ENCODE measurements at places on chromosomes 7 and 10. TPM values are rescaled to one million over a fixed set of nuclear protein-coding genes. Genes with fewer than 3 reads are reported as not detected.

DNA sequence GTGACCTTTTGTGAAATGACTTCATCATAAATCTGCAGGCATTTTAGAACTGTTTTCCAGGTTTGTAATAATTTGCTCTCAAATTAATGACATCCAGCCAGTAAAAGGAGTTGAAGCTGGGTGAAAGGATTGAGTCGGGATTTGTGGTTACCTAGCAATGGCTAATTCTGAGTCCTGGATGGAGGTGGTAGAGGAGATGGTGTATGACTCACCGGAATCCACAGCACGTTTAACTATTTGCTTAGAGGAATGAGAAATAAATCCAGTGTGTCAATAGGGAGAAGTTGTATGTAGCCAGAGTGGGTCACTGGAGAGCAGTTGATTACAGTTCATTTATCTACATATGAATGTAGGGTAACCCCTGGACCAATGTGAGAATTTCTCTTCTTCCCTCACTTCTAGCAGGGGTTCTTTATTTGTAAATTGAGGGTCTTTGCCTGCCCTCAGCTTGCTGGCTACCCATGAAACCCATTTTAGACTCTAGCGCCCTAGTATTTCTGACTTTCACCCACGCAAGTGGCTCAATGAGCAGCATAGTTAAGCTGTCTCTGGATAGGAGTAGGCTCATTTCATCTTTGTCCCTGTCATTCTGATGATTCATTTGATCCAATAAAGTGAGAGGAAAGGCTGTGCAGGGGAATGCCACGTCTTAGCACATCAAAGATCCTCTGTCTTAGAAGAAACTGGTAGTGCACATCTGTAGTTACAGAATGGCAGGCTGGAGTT lies 547.8 kb downstream of the SORCS3 start:
- no peak for DNase-seq

- no peak for DNase-seq
Observed at GRCh38 chr7:2512713-2513112, 6.9 kb upstream of the LFNG start.

INPP5F gene
- total RNA-seq, result 50.6 TPM

SMKR1 gene
- 0.36 TPM for total RNA-seq

GRCh38 chr7:81725003-81725811 lies 44.6 kb downstream of the HGF start:
- DNase-seq, result no peak

DNA sequence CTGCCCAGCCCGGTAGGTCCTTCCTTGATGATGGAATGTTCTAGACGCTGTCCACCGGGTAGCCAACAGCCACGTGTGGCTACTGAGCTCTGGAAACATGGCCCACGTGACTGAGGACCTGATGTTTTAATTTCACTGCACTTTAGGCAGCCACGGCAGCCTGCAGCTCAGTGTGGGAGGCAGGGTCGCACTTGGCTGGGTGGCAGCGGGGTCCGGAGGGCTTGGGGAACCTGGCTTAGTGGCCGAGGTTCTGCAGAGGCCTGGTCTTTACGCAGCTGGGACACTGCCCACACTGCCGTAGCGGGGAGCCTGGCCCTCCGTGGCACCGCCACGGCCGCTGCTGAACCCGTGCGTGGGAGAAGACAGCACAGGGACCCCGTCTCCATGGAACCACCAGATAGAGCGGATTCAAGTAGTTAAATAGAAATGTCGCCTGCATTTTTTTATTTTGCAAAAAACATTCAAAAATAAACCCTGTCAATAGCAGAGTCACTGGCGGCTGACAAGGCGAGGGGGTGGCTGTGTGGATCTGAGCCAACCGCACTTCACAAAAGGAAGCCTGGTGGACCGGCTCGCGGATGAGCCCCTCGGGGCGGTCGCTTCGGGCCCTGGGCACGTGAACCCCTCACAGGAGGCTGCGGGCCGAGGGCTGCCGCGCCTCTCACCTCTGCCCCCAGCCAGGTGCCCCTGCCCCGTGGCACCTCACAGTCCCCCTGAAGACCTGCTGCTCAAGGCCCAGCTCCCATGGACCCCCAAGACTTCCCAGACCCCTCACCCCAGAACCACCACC lies 25.6 kb upstream of the UTF1 start:
- DNase-seq, result no peak

PAOX gene
- 9.6 TPM for total RNA-seq

DNA sequence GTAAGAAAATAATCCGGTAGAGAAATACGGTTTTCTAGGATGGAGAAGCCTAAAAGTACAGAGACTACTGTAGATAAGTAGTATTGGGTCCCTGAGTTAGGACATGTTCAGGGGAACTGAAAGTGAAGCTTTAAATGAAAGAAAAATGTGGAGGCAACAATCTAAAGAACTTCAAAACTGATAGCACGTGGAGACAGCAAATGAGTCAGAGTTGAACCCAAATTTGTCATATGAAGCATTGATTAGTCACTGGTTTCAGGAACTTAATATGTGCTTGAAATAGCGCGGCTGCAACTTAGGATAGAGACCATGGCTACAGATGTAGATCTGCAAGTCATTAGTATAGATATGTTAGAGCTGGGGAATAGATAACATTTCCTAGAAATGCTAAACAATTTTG lies 1138.6 kb upstream of the SORCS1 start:
- no peak for DNase-seq

DNA sequence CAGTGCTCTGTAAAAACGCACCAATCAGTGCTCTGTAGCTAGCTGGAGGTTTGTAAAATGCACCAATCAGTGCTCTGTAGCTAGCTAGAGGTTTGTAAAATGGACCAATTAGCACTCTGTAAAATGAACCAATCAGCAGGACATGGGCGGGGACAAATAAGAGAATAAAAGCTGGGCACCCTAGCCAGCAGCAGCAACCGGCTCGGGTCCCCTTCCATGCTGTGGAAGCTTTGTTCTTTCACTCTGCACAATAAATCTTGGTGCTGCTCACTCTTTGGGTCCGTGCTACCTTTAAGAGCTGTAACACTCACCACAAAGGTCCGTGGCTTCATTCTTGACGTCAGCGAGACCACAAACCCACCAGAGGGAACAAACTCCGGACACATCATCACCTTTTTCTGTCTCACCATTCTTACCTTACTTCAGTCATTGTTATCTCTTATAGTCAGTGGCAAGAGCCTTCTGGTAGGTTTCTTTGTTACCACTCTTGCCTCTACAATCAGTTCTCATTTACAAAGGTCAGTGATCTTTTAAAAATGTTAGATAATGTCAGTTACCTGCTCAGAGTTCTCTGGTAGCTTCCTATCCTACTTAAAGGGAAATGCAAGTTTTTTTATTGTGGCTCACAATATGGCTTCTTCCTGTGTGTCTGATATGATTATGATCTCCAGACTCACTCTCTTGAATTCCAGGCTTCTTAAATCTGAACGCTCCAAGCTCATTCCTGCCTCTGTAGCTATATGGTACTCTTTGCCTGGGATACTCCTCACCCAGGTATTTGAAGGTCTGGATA lies 4.5 kb downstream of the STAM start:
- no peak for DNase-seq

NRG3 gene
- total RNA-seq, result 1.4 TPM

- DNase-seq, result peak; percentile 66
Observed at GRCh38 chr10:100562008-100562672, 26.4 kb downstream of the HIF1AN start.

- no peak for DNase-seq
Observed at GRCh38 chr10:75828413-75828812, 397.0 kb downstream of the LRMDA start.

RBP3 gene
- total RNA-seq, result not detected
